ENCODE measurements at places on chromosomes 11 and 22. TPM values are rescaled to one million over a fixed set of nuclear protein-coding genes. Genes with fewer than 3 reads are reported as not detected.

The PARVA gene
- not detected for total RNA-seq

The APOA1 gene
- not detected for total RNA-seq

The PATE4 gene
- not detected for total RNA-seq

The RIMBP3C gene
- 0.34 TPM for total RNA-seq

The ROBO4 gene
- total RNA-seq, result not detected

The CD6 gene
- 411 TPM for total RNA-seq

The NOX4 gene
- total RNA-seq, result not detected

The PPFIBP2 gene
- total RNA-seq, result 0.62 TPM

The LBHD1 gene
- 23.4 TPM for total RNA-seq

Measured in activated T-helper 1 cell treated with anti-CD3 and anti-CD28 coated beads, Interleukin-12 subunit alpha, Interleukin-12 subunit beta, Interleukin-2, Interleukin-4 antibody, amounts not matched to agents 30 ng/mL and 10 ng/mL and 1 ng/mL, durations not matched to agents 14 hours and 24 hours and 36 hours (primary cell).